ENCODE measurements at places on chromosomes 2 and 18.

GRCh38 chr2:112217854-112218253, 37.0 kb downstream of the ZC3H8 start:
- DNase-seq: no peak

DNA sequence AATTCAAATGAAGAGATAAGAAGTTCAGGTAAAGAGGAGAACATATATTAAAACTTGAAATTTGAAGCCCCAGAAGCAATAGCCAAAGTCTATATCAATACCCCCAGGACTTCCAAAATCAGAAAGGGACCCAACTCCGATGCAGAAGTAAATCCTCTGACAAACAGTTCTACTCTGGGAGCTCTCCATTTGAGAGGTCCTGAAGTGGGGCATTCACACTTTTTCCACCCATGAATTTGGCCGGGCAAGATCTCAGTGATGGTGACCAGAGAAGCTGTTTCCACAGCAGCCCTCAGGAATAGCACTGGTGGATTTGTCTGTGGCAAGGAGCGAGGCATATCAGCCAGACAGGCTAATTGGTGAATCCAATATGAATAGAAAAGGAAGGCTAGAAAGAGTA, 313.6 kb upstream of the MC4R start:
- no peak for DNase-seq

- peak; percentile 8 for DNase-seq
These were observed 946.0 kb upstream of the CHAC2 start for GRCh38 chr2:52821631-52822030.

DNA sequence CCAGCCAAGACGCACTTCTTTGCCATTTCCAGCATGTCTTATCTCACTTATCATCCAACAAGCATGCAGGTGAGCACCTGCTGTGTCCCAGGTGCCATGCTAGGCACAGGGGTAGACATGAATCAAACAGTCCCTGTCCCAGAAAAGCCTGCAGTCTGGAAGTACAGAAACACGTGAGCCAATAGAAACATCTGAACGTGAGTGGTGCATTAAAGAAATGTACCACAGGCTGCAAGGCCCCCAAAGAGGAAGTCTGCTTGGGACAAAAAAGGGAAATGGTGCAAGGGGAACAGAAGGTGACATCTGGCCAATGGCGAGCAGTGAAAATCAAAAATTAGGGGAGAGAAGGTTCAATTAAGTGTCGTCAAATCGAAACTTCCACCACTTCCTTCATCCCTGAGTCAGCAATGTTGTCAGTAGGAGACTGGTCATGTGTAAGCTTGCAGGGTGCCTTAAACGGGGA, 17.6 kb upstream of the TMEM247 start:
- DNase-seq: no peak

DNA sequence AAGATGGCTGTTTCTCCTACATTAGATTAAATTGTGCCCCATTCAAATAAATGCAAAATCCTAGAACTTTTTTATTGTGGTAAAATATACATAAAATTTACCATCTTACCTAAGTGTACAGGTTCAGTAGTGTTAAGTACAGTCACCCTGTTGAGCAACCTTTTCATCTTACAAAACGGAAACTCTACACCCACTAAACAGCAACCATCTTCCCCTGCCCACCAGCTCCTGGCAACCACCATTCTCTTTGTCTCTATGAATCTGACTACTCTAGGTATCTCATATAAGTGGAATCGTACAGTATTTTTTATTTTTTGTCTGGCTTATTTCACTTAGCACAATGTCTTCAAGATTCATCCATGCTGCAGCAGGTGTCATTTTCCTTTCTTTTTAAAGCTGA, 53.0 kb downstream of the ASXL2 start:
- no peak for DNase-seq

DNA sequence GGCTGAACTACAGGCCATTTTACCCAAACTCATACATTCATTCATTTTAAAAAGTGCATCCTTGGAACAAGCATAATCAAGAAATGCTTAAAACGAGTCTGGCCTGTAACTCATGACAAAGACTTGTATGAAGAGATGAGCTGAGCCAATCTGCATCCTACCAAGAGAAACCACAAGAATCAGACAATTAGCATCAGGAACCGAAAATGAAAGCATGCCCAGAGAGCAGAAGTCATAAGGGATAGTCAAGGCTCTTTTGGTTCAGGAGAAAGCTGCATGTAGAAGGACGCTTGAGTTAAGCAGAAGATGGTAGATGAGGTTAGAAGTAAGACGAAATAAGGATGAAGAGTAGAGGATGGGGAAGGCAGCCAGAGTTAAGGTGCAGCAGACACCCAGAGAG, 137.0 kb upstream of the CTNNA2 start:
- DNase-seq: no peak

DNA sequence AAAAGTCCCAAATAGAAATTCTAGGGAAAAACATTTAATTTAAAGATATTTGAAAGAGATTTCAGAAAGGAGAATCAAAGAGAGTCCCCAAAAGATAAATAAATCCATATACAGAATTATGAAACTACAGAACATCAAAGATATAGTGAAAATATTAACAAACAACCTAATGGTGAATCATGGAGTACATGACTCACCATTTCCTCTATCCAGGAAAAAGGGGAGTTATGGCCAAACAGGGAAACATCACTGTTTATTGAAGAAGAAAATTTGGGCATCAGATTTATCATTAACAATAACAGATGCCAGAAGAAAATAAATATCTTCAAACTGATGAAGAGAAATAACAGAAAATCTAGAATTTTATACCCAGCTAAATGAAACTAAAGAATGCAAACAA, 448.3 kb downstream of the CDH2 start:
- DNase-seq: no peak

DNA sequence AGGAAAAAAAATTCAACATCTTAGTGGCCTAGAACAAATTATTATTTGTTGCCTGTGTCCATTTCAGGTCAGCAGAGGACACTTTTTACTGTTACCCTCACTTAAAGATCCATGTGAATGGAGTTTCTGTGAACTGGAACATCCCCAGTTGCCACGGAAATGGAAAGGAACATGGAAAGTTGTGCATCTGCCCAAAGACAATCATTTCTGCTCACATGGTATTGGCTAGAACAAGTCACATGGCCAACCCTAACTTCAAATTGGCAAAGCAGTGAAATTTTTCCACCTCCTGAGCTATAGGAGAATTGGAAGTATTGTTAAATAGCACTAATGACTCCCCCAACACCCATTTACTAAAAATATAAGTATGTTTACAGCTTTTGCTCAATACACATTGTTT, 71.2 kb upstream of the CCBE1 start:
- no peak for DNase-seq

All from ACHN (cell line).